NCI-H187 (cell line): ENCODE measurements at places on chromosomes 16 and 17.

DNA sequence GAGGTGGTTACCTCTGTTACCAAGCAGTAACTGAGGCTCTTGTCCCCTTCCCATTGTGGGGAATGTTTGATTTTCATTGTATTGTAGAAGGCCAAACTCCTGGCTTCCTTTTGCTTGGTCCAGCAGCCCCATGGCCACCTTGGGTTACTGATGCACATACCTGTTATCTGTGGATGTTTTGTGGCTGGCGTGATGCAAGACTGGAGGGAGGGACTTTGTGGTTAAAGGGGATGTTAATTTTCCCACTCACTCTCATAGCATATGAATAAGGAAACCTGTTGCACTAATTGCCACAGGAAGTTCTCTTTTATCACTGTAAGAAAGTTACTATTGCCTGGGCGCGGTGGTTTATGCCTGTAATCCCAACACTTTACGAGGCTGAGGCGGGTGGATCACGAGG lies 168.6 kb upstream of the HS3ST4 start:
- DNase-seq, result no peak

- peak; percentile 28 for DNase-seq
These were observed 64.4 kb upstream of the DNAJA2 start for GRCh38 chr16:47037746-47038458.

GRCh38 chr16:56960681-56961281 lies 969 bp upstream of the CETP start:
- DNase-seq, result no peak

DNA sequence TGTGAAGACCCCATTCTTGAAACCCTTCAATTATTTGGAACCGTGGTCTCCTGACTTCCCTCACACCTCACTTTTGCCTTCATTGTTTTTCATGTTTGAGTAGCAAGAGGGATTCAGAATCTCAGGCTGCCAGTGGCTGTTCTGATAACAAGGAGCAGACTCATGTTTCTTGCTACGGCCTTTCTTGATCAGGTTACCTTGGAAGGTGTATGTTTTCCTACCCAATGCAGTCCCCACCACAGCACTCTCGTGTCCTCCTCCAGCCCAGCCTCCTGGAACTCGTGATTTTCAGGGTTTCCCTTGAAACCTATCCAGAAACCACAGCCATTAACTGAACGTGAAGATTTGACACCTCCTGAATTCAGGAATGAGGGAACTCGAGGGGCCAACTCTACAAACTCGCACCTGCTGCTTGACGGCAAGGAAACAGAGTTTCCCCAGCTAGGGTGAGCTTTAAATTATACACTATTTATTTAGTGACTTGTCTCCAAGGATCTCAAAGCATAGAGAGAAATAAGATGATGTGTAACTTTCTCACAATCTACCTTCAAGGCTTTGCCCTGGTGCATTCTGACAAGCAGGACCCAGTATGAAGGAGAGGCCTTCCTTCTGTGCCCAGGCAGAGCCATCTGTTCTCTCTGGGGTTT lies 1.6 kb downstream of the ZFHX3 start:
- no peak for DNase-seq

- no peak for DNase-seq
These were observed at the start of gene C1QTNF8 for GRCh38 chr16:1096169-1097082. C1QTNF8 (minus strand) TSS chr16:1096244; CDS start chr16:1094922, 1,322 bp downstream.

- no peak for DNase-seq
These were observed 39.3 kb downstream of the DHRS7B start for GRCh38 chr17:21165922-21166594.

GRCh38 chr17:65346166-65346565 lies 209.0 kb downstream of the RGS9 start:
- no peak for DNase-seq

GRCh38 chr16:1712791-1713261 lies 6.8 kb downstream of the MAPK8IP3 start:
- DNase-seq, result no peak

- no peak for DNase-seq
These were observed 11.2 kb upstream of the WFIKKN1 start for GRCh38 chr16:619476-620100.

DNA sequence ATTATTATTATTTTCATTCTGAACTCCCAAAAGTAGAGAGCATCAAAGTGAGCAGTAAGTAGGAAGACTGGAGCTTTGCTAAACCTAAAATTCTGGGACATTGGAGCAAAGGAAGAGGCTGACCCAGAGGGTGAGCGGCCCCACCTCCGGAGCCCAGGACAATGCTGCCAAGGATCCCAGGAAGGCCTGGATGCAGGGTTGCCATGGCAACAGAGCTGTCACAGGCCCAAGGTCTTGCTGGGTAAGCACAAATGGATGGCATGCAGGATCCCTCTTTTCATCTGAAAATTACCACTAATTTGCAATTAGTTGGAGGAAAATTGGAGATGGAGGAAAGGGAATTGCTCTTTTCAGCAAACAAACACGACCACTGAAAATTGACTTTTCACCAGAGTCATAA lies 457.9 kb upstream of the CDH5 start:
- DNase-seq, result no peak

DNA sequence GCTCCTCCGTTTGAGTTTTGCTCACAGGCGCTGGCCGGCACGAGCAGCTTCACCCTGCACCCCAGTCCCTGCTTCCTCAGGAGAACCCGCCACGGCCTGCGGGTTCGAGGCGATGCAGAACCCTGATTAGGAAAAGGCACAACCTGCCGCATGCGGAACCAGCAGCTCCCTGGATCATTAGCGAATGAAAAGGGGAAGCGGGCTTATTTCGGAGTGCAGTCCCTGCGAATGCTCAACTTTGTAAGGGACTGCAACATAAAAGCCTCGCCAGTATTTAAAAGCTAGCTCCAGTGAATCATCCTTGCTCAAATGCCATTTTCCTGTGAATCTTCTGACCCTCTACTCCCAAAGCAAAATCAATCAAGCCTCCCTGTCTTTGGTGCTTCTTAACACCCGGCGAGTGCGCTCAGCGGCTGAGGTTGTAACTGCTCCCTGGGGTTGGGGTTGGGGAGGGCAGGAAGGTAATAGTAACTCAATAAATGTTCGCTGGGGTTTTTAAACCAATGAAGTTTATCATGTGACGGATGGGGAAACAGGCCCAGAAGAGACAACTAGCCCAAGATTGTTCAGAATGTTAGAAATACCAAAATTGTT lies 678 bp upstream of the AKAP10 start:
- DNase-seq, result no peak

DNA sequence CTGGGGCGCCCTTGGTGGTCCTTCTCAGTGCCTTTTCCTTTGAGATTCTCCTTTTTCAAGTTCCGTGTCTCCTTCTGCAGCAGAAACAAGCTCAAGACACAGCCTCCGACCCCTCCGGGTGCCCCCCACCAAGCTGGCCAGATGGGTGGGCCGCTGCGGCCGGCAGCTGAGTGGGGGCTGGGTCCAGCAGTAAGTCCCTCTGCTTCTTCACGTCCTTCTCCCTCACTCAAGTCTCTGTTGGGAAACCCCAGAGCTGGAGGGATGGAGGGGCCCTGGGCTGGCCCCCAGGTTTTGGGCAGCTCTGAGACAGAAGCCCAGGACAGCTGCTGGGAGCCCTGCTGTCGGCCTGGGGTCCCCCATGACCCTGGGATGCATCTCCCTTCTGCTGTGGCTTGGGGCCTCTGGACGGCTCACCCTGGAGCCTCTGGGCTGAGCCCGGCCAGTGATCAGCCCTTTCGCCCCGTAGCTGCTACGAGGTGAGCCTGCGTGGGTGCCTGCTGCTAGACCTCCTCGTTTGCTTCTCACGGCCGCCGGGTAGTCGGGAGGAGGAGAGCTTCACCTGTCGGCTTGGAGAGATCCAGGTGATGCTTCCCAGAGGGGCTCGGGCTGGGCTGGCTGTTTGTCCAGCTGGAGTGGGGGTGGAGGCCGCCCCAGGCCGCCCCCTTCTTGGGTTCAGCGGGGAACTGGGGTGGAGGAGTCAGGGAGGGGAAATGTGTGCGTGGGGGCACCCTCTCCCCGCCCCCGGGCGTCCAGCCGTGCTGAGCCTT lies 10.7 kb downstream of the ENGASE start:
- no peak for DNase-seq

GRCh38 chr17:6035801-6036394 lies 34.3 kb upstream of the WSCD1 start:
- no peak for DNase-seq

DNA sequence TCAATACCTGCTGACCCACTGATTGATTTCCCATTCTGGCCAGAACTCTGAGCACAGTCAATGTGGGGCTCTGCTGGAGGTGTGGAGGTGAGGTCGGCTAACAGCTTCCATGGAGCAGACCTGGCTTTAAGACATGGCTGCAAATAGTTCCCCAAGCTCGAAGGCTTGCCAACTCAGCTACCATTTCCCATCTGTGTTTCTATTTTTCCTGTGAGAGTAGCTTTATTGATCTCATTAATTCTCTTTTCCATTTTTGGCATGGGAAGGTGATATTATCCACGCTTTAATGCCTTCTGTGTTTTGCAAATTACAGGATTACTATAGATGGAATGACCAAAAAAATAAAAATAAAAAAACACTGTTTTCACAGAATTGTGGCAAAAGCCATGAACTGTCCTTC lies 151.6 kb upstream of the XYLT1 start:
- no peak for DNase-seq

GRCh38 chr17:9842057-9842758 lies 16.5 kb downstream of the GLP2R start:
- no peak for DNase-seq
